ENCODE measurements at places on chromosomes 6 and 20. TPM values are rescaled to one million over a fixed set of nuclear protein-coding genes. Genes with fewer than 3 reads are reported as not detected.

DNA sequence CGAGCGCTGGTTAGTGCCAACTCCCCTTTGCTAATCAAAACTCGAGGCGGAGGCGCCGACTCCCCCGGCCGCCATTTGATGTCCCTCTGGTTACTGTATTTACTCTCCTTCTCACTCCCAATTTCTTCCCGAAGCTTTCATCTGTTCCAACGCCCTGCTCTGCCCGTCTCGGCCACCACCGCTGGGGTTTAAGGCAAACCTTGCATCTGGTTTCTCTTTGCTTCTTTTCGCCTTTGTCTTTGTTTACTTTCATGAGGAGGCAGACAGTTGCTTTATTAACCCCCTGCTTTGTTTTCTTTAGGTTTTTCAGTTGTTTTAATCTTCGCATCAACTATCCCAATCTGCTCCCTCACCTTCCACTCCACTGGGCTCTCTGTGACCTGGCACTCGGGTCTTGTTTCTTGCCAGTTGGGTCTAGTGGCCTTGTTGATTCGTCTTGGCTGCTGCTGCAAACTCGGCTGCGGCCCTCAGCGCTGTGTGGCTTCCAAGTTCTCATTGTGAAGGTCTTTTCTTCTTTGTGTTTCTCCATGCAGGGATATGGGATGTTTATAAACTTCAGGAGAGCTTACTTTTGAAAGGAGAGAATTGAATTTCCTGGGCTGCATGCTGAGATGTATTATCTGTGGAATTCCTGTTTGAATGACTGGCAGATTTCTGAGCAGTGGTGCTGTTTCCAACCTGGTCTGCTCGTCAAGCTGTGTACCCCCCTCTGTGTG lies 155.1 kb downstream of the CDC5L start:
- no peak for DNase-seq

- H3K36me3 ChIP-seq, result no peaks in the 10 kb centered on the region
- no peak overlapping the region for H3K4me3 ChIP-seq
- H3K27ac ChIP-seq, result no peak overlapping the region
- no peaks in the 10 kb centered on the region for H3K4me1 ChIP-seq
- H3K27me3 ChIP-seq, result no peaks in the 10 kb centered on the region
These were observed 508.9 kb upstream of the ADGRB3 start for GRCh38 chr6:68126089-68126749.

DNA sequence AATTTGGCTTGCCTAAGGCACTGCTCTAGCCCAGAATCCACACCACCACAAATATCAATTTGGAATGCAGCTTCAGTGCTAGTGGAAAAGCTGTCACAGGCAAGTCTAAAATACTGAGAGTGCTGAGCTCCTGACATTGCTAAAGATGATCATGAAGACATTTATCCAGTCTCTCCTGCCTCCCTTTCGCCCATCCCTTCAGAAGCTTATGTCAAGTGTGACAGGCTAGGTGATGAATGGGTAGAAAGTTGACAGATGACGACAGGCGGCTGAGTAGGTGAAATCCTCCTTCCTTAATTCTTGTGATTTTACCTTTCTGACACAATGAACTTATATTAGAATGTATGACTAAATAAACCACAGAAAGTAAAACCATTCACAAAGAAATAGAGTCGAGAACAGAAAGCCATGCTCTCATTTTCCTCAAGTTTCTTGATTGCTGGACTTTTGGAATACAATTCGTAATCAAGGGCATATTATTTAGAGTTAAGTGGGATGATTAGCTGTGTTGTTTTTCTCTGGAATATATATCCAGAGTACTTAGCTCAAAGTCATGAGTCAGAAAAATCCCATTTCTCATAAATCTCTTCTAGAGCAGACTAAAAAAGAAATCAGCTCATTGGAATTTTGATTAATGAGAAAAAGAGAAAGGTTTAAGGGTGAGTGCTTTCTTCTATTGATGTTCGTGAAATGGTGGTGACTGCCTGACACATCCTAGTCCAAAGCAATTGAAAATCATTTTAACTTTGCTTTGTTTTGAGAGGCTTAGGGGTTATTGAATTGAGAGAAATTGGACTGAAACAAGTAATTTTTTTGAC lies 1228.2 kb upstream of the CITED2 start:
- H3K36me3 ChIP-seq, result no peaks in the 10 kb centered on the region
- H3K4me1 ChIP-seq, result no peaks in the 10 kb centered on the region
- DNase-seq, result no peak

- no peak overlapping the region for H3K27ac ChIP-seq
- no peak overlapping the region for H3K4me3 ChIP-seq
- peaks cover 13% of the 10 kb centered on the region for H3K4me1 ChIP-seq
- H3K36me3 ChIP-seq, result no peaks in the 10 kb centered on the region
These were observed 541.7 kb upstream of the FLRT3 start for GRCh38 chr20:14879020-14879697.

DNA sequence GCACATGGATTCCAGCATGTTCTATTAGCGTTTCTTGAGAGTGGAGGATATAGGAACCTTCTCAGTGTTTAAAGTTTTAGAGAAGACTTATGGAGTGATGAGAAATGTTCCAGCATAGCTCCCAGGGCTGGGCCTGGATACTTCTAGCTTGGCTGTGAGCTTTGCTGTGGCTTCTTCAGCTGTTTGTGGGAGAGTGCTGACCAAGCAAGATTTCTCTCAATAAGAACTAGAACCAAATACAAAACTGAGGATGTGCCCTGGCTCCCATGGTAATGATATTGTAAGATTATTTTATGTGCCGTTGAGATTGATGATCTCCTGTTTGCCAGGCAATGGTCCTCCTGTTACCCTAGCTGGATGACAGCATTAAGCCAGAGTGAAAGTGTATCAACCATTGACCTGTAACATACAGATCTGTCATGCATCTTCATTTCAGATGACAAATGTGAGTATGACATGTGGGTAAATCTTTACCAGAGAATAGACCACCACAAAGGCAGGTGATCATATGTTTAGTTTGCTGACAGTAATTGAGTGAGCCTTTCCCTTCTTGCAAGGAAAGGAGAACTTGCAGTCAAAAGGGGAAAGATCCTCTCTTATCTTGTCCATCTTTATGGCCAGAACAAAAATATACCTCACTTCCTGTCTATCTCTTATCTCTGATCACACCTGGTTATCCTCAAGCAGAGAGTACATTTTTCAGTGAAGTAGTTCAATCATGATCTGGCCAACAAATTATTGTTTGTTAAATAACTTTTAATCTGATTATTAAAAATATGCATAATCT lies 180.1 kb downstream of the SLC24A3 start:
- H3K27me3 ChIP-seq, result no peaks in the 10 kb centered on the region
- no peaks in the 10 kb centered on the region for H3K36me3 ChIP-seq
- no peaks in the 10 kb centered on the region for H3K4me1 ChIP-seq
- H3K4me3 ChIP-seq, result no peak overlapping the region

GRCh38 chr20:7859356-7859802 lies 80.9 kb downstream of the HAO1 start:
- no peak overlapping the region for H3K27ac ChIP-seq
- DNase-seq, result peak; percentile 15
- H3K4me1 ChIP-seq, result no peaks in the 10 kb centered on the region
- H3K27me3 ChIP-seq, result no peaks in the 10 kb centered on the region
- no peak overlapping the region for H3K4me3 ChIP-seq
- no peaks in the 10 kb centered on the region for H3K36me3 ChIP-seq

GRCh38 chr6:43733471-43734293 lies 36.3 kb upstream of the VEGFA start:
- no peak for DNase-seq
- H3K27me3 ChIP-seq, result no peaks in the 10 kb centered on the region
- H3K36me3 ChIP-seq, result no peaks in the 10 kb centered on the region
- H3K4me1 ChIP-seq, result peaks cover 2% of the 10 kb centered on the region
- no peak overlapping the region for H3K4me3 ChIP-seq
- H3K27ac ChIP-seq, result no peak overlapping the region

DNA sequence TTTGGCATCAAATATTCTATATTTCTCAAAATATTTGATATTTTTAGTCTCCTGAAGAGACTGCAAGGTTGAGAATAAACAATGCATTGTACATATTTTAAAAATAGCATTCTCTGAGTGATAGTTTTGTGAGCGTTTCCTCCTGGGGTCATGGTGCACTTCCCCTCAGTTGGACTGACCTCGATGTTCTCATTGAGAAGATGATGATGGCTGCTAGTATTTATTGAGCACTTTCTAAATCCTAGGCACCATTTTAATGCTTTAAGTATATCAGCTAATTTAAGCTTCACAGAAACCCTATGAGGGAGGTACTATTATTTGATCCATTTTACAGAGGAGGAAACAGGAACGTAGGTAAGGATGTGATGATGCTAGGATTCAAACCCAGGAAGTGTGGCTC lies 18.2 kb downstream of the DSE start:
- no peaks in the 10 kb centered on the region for H3K27me3 ChIP-seq
- no peaks in the 10 kb centered on the region for H3K4me1 ChIP-seq
- DNase-seq, result no peak

DNA sequence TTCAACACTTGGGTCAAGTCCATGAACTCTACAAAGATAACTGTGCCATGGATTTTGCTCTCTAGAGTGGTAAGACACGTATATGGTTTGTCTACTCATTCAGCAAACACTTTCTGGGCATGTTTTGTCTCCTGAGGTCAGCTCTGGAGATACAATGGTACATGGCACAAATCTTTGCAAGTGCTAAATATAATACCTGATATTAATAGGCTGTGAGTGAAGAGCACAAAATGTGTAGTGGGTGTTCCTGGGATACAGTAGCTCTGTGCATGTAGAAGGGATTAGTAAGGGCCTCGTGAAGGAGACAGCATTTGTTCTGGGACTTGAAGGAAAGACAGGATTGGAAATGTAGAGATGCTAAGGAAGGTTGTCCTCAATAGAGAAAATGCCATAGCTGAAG lies 360.9 kb downstream of the BCKDHB start:
- DNase-seq, result no peak
- H3K36me3 ChIP-seq, result no peaks in the 10 kb centered on the region
- no peak overlapping the region for H3K4me3 ChIP-seq
- no peaks in the 10 kb centered on the region for H3K4me1 ChIP-seq
- no peak overlapping the region for H3K27ac ChIP-seq

ECT2L gene
- not detected for polyA plus RNA-seq

BPIFA1 gene
- not detected for polyA plus RNA-seq

COL9A3 gene
- 12.7 TPM for polyA plus RNA-seq

ASIP gene
- 0.30 TPM for polyA plus RNA-seq

CST2 gene
- not detected for polyA plus RNA-seq

CST9 gene
- polyA plus RNA-seq, result not detected

SLC17A3 gene
- polyA plus RNA-seq, result not detected

Measured in small intestine (tissue), 16 donors.